Activated CD8-positive, alpha-beta memory T cell treated with anti-CD3 and anti-CD28 coated beads, Interleukin-2, amount 10 ng/mL, durations not matched to agents 7 days and 5 days (primary cell): ENCODE measurements at places on chromosomes 7 and 10.

- DNase-seq, result no peak
Measured at GRCh38 chr7:151327659-151328058, 14.0 kb upstream of the NUB1 start.

- no peak for DNase-seq
Measured at GRCh38 chr7:152424348-152425108, 11.3 kb downstream of the KMT2C start.

- no peak for DNase-seq
Measured at GRCh38 chr7:101420436-101420835, 57.8 kb downstream of the COL26A1 start.

DNA sequence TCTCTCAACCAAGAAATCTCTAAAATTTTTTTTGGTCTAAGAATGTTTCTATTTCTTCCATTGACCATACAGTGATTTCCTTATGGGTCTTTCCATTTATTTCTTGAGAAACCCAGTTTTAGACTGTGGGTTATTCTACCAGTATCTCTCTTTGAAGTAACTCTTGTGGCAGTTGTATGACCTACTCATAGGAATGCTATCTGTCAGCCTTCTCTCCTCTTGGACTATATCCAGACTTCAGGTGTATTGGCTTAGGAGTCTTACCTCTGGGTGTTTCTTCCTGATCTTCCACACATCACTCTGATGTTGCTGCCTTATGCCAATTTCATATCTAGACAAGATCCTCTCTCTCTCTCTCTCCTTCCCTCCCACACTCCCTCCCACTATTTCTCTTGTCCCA, 178.1 kb downstream of the BMPER start:
- DNase-seq, result no peak

GRCh38 chr7:144518360-144518759, 114.9 kb upstream of the NOBOX start:
- no peak for DNase-seq

GRCh38 chr10:75197066-75197465, 13.5 kb upstream of the VDAC2 start:
- no peak for DNase-seq

DNA sequence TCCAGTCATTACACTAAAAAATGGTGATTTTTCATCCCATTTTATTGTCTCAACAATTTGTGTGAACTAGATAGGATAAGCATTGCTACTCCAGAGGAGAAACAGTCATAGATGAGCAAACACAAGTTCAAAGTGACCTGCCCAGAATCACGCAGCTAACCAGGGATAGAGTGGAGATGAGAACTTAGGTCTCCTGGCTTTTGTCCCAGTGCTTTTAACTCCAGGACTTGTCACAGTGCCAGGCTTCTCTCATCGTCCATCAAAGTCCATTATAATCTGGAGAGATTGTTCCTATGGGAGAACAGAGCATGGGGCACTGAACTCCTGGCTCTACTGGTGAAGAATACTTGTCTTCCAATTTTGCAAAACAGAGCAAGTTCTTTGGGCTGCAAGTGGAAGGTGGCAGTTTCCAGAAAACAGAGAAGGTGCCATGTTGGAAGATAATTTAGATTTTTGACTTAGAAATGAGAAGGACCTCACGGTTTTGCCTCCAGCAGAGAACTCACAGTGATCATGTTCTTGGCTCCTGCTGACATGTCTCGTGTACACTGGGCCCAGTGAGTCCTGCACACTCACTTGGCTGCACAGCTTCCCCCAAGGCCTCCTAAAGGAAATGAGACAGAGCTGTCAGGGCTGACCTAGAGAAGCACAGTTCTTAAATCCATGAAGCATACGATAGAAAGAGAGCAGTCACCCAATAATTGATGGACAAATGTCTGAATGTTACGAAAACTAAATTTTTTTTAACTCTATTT, 322.9 kb upstream of the NRP1 start:
- no peak for DNase-seq

DNA sequence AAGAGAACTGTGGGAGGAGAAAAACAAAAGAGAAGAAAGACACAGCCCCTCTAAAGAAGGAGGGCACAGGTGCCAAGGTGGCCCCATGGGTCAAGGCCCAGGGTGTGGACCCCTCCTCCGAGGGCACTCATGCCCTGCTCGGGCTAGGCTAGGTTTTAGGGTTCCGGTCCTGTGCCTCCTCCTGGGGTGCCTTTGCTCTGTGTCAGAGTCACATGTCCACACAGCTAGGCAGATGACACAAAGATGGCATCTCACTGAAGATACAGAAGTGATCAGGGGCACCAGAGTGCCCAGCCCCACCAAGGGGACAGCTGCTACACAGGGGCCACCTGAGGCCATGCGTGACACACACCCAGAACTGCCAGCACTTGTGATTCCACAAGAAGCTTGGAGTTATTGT, 116.4 kb upstream of the PPIF start:
- no peak for DNase-seq

GRCh38 chr7:95472581-95473161, 13.1 kb upstream of the ASB4 start:
- no peak for DNase-seq

DNA sequence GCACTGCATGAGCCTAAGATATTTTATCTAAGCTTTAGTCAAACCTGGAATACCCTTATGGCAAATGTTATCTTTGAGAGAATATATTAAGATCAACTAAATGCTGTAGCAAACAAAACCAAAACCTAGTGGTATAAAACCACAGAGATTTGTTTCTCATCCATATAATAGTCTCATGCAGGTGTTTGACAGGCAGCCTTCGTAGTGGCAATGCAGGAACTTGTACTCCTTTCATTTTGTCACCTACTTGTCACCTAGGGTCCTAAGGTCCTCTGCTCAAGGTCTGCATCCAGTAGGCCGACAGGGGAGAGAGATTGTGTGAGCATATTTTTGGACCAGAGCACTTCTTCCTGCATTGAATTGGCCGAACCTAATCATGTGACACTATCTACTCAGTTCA, 352.6 kb downstream of the GPR37 start:
- no peak for DNase-seq

- DNase-seq, result no peak
Measured at GRCh38 chr7:105249216-105249615, 139.5 kb downstream of the SRPK2 start.

GRCh38 chr10:124417895-124418725, 613 bp downstream of the OAT start:
- DNase-seq, result peak; percentile 67

DNA sequence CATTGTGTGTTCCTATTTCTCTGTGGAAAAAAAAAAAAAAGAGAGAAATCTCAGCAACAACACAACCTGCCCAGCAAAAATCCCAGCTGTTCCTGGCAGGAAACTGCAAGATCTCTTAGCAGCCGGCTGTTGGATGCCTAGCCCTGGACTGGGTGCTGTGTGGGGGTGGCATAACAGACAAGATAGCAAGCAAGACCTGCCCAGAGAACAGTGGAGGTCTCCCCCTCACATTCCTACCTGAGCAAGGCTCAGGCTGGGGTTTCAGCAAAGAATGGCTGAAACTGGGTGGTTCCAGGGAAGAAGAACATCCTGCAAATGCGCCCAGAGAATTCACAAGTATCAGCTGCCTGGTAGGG, 248.8 kb upstream of the ZMIZ1 start:
- no peak for DNase-seq

DNA sequence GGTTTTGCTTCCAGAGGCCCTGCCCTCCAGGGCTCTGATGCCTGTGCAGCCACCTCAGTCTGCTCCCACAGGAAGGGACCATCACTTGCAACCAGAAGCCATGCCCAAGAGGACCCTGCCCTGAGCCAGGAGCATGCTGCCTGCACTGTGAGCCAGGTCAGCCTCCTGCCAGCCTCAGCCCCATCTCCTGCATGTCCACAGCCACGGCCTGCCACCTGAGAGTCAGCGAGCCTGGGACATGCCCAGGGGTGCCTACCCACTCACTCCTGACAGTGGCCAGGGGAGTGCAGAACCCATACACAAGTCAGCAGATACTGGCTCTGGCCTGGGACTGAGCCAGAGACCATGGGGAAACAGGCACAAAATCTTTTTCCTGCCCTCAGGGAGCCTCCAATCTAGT, 6.6 kb upstream of the KCP start:
- DNase-seq, result no peak

GRCh38 chr7:80199051-80199450, 64.4 kb downstream of the GNAI1 start:
- no peak for DNase-seq

GRCh38 chr10:105793071-105793470, 1152.0 kb downstream of the SORCS3 start:
- DNase-seq, result no peak

DNA sequence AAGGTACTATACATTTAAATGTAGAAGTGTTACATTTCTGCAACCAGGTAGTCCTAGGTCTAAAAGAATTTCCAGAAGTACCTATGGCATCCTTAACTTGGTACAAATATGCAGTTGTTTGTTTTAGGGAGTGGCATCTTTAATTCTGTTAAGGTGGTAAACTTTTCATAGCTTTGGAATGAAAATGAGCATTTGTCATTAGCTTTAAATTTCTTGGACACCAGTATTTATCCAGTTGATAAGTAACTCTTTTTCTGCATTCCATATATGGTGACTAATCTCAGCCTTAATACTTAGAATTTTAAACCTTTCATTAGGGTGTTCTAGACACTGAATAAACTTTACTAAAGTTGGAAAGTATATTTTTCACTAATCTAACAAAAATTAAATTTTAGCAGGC, 10.8 kb downstream of the SLF2 start:
- no peak for DNase-seq

DNA sequence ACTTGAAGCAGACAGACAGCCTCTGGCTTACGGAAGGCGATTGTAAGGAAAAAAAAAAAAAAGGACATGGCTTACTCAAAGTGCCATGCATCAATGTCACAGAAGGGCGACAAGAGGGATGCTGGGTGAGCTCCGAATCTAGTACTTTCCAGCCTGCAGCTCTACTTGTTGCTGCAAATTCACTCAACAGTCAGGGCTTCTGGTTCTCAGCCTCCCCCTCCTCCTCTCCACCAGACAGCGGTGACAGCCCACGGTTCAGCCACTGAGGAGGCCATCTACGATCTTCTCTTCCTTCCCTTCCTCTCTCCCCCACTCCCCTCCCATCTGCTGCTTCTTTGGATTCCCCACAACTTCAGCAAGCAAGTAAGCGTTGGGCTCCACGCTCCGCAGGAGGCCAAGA, 63.5 kb downstream of the PRKAG2 start:
- no peak for DNase-seq

- no peak for DNase-seq
Measured at GRCh38 chr7:13851736-13852135, 137.7 kb downstream of the ETV1 start.

GRCh38 chr7:42262964-42263363, 26.0 kb upstream of the GLI3 start:
- DNase-seq, result no peak

- DNase-seq, result no peak
Measured at GRCh38 chr7:35430547-35431153, 176.8 kb upstream of the TBX20 start.

DNA sequence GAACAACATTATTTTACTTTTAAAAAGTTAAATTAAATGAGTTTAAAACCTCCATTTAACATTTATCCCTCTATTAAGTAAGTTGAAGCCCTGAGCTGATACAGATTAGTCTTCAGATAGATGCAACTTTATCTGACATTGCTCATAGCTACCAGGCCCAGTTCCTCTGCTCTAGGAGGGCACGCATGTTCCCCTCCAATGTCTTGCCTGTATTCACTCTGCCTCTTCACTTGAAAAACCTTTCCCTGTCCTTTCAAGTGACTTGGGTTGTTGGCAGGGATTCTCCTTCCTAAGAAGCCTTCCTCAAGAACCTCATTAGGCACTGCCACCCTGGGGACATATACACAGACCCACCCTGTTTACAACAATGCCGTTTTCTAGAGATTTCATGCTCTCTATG, 270.4 kb downstream of the RELN start:
- DNase-seq, result no peak

DNA sequence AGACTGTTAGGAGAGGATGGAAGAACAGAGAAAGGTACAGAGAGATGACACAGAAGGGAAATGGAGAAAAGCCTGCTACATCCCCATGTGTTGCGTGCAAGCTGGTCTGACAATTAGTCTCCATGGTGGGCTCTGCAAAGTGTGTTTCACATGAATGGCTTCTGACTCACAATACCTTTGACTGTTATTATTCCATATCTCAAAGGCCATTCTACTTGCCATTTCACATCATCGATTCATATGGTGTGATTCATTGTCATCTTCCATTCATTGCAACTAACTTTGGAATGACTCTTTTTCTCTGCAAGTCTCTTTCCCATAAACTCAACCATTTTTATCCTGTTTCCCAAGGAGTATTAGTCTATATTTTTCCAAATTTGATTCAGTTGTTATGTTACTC, 208.9 kb upstream of the INHBA start:
- no peak for DNase-seq

GRCh38 chr7:81688622-81689411, 81.0 kb downstream of the HGF start:
- no peak for DNase-seq

DNA sequence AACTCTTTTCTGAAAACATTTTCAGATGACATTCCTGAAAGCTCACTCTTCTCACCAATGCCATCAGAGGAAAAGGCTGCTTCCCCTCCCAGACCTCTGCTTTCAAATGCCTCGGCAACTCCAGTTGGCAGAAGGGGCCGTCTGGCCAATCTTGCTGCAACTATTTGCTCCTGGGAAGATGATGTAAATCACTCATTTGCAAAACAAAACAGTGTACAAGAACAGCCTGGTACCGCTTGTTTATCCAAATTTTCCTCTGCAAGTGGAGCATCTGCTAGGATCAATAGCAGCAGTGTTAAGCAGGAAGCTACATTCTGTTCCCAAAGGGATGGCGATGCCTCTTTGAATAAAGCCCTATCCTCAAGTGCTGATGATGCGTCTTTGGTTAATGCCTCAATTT, 16.5 kb downstream of the ANLN start:
- DNase-seq, result no peak
